ENCODE measurements at places on chromosomes 12 and 14. TPM values are rescaled to one million over a fixed set of nuclear protein-coding genes. Genes with fewer than 3 reads are reported as not detected.

The TMEM116 gene
- 10.5 TPM for total RNA-seq

- DNase-seq, result no peak
- H3K27ac ChIP-seq, result no peak overlapping the region
- no peak overlapping the region for H3K4me3 ChIP-seq
- H3K27me3 ChIP-seq, result peaks cover 52% of the 10 kb centered on the region
Observed at GRCh38 chr14:41604721-41605531, 1.8 kb upstream of the LRFN5 start.

The CDK17 gene
- total RNA-seq, result 57.3 TPM

GRCh38 chr12:118432812-118433545, 56.6 kb downstream of the SUDS3 start:
- no peaks in the 10 kb centered on the region for H3K4me1 ChIP-seq
- DNase-seq, result no peak
- H3K27me3 ChIP-seq, result peaks cover 2% of the 10 kb centered on the region
- no peak overlapping the region for H3K27ac ChIP-seq
- H3K4me3 ChIP-seq, result no peak overlapping the region

DNA sequence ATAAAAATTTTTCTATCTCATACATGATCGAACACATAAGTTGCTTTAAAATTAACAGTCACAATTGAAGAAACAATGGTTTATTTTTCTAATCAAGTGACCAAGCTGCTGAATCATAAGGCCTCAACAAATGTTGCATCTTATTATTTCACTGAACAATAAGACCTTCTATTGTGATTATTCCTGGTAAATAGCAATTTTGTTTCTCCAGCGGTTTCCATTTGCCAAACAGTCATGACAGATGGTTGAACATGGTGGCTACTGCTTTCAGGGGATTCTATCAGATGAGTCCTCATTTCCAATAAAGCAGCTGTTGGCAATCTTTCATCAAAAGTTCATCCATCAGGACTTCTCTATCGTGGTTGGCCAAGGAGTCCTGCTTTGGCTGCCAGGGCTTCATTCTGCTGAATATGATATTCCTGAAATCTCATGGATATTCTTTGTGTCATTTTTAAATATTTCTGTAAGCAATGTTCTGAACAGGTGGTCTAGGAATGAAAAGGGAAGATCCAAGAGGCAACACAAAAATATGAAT, 13.0 kb downstream of the TOMM20L start:
- no peak overlapping the region for H3K27ac ChIP-seq
- no peak overlapping the region for H3K4me3 ChIP-seq
- H3K27me3 ChIP-seq, result no peaks in the 10 kb centered on the region
- no peak for DNase-seq
- no peaks in the 10 kb centered on the region for H3K4me1 ChIP-seq

All from activated B cell treated with CpG ODN at 0.5 μM for 24 hours (primary cell).